Stimulated activated CD4-positive, alpha-beta T cell treated with anti-CD3 and anti-CD28 coated beads, Interleukin-2, amount 100 ng/mL, for 24 hours (primary cell): ENCODE measurements at places on chromosomes 5 and 9.
A peak's percentile ranks its signal among the peaks of the same experiment; 100 is the strongest.

GRCh38 chr5:78569441-78569840, 79.1 kb downstream of the LHFPL2 start:
- DNase-seq = no peak

GRCh38 chr9:35102465-35102768, 514 bp downstream of the STOML2 start:
- DNase-seq = no peak

GRCh38 chr9:108637340-108637739, 218.4 kb downstream of the ACTL7B start:
- DNase-seq = no peak

- no peak for DNase-seq
Observed at GRCh38 chr9:111922324-111923013, 25.9 kb downstream of the UGCG start.

GRCh38 chr9:6924988-6925563, 167.3 kb downstream of the KDM4C start:
- DNase-seq = no peak

DNA sequence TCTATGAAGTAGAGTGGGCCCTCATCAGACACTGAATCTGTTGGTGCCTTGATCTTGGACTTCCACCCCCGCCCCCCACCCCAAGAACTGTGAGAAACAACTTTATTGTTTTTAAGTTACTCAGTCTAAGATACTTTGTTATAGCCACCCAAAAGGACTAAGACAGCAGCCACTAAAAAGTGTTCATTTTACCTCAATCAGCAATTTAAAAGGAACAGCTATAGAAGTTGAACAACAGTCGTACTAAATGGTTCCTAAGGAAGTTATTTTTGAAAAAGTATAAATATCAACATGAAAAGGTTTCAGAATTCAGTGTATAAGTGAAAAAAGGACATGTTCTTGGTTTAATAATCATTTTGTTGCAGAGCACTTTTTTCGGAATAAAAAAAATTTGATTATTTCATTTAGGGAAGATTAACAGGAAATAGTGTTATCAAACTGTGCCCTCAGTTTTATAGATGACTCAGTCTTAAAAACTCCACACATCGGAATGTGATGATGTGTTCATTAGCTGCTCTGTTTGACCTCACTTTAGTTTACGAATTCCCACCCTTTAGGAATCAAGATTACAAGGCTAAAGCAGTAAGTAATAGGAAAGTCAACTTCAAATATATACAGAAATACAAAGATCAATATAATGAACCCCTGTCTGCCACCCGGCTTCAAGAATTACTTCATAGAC, 71.2 kb downstream of the MTAP start:
- DNase-seq = no peak

GRCh38 chr5:107832746-107833145, 162.0 kb upstream of the EFNA5 start:
- DNase-seq = no peak

GRCh38 chr9:132244582-132245455, 83.0 kb downstream of the NTNG2 start:
- DNase-seq = no peak

DNA sequence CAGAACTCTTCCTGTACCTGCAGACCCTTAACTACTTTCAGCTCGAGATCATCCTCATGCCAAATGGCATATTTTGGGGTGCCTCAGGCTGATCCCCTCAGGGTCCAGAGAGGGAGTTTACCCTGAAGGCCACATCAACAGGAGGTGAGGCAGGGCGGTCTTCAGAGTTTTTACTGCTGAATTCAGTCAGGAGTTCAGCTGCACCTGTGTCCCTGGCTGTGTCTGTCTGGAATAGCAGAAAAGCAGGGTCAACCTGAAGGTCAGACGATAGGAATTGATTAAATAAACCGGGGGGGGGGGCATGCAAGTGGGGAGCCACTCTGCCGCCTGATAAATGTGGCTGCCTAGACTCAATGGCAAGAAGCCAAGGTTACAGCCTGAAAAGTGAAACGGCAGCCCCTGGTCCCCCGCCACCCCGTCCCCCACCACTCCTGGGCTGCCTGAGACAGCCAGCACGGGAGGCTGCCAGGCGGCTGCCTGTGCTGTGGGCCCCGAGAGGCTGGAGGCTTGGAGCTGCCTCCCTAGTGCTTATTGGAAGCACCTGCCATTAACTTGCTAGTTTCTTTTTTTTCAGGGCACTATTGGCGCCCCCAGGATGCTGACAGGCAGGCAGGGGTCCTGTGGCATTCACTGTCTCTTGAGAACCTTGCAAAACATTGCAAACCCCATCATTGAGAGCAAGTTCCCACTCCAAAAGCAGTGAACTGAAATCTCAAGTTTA, 182.7 kb upstream of the PPP1R26 start:
- no peak for DNase-seq

- no peak for DNase-seq
Observed at GRCh38 chr9:112496074-112496722, 9.6 kb downstream of the KIAA1958 start.

GRCh38 chr5:34923694-34924461, 5.5 kb upstream of the DNAJC21 start:
- DNase-seq = no peak

- DNase-seq = peak; percentile 6
Observed at GRCh38 chr9:129665814-129666520, 520 bp downstream of the PRRX2 start.

GRCh38 chr5:95626701-95627100, 6.8 kb downstream of the GPR150 start:
- no peak for DNase-seq

DNA sequence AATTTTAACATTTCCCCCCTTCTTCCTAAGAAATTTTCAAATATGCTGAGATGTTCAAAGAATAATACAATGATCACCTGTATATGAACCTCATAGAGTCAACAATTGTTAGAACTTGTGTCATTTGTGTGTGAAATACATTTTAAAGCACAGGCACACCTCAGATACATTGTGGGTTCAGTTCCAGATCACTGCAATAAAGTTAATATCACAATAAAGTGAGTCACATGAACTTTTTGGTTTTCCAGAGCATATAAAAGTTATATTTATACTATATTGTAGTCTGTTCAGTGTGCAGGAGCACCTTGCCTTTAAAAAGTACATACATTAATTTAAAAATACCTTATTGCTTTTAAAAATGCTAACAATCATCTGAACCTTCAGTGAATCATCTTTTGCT, 50.0 kb downstream of the MCCC2 start:
- DNase-seq = no peak

GRCh38 chr5:102850503-102850902, 95.4 kb downstream of the PAM start:
- no peak for DNase-seq

DNA sequence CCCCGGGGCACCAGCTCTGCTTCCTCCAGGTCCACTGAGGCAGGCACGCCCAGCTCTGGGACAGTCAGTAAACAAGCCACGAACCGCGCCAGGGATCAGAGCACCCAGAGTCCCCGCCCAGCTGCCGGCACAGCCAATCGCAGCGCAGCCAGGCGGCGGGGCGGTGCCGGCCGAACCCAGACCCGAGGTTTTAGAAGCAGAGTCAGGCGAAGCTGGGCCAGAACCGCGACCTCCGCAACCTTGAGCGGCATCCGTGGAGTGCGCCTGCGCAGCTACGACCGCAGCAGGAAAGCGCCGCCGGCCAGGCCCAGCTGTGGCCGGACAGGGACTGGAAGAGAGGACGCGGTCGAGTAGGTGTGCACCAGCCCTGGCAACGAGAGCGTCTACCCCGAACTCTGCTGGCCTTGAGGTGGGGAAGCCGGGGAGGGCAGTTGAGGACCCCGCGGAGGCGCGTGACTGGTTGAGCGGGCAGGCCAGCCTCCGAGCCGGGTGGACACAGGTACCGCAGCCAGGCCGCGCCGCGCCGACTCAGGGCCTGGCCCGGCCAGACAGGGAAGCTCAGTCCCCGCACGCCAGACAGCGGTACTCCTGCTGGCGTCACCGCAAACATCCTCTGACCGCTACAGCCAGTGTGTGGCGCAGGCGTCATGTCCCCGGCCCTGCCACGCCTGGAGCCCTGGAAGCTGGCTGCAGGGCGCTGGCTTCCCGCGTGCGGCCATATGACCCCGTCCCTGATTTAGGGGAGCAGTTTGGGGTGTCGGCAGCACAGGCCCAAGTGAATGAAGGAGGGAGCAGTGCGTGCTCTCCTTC, at the start of gene CTSL:
CTSL (plus strand) TSS at position 220 of the 810 bp plus-strand sequence. CDS start 1,485 bp downstream, outside the sequence.
- peak; percentile 65 for DNase-seq

GRCh38 chr5:132394667-132395259, 25.3 kb downstream of the SLC22A5 start:
- no peak for DNase-seq

- DNase-seq = no peak
Observed at GRCh38 chr5:172860520-172861443, 26.7 kb downstream of the ERGIC1 start.

DNA sequence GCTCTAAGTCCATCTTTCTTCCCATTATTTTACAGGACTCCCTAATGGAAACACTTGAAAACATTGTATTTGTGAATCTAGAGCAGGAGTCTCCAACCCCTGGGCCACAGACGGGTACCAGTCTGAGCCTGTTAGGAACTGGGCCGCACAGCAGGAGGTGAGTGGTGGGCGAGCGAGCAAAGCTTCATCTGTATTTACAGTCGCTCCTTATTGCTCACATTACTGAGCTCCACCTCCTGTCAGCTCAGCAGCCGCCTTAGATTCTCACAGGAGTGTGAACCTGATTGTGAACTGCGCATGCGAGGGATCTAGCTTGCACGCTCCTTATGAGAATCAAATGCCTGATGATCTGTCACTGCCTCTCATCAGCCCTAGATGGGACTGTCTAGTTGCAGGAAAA, 111.0 kb downstream of the MED27 start:
- no peak for DNase-seq

DNA sequence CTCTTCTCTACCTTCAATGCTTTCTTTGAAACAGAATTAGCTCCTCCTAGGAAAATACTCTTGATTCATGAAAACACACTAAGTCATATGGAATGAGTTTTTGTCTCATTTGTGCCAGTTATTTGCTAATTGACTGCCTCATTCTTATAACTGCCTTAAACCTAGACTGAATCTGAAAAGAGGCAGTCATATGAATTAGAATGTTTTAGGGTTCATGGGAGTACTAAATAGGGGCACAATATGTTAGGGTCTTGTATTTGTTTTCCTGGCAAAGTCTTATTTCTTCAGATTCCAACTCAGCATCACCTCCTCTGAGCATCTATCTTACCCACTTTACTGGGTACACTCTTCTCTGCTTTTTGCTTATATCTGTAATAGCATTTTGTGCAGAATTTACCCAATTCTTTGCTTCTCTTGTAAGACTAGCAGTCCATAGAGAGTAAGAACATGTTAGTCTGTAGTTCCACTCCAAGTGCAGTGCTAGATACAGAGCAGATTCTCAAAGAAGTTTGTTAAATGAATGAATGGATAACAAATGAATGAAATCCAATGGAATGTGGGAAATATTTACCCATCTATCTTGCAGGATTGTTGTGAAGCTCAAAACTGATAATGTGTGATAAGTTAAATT, 43.9 kb upstream of the ALDH1A1 start:
- no peak for DNase-seq

DNA sequence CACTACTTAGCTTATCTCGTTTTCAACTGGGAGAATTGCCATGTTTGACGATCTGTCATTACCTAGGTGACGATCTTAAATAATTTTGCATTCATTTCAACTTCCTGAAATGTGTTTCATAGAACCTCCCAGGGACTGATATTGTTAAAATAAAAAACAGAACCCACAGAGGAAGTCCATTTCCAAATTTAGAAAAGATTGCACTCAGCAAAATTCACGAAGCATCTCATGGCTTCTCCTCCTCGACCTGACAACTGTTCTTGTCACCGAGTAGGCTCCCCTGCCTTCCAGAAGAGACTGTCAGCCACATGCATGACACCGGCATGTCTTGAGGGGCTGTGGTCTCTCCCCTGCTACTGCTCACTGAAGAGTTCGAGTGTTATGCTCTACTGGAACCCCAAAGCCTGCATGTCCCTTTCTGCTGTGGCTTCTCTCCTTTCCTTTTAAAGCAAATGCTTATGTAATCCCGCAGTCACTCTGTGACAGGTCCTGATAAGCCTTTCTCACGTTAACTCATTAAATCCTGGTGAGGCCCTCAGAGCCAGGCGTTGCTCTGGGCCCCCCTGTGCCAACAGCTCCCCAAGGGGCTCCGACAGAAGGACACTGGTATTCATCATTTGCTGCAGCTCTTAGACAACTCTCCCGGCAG, 26.8 kb upstream of the ANKRD33B start:
- no peak for DNase-seq

DNA sequence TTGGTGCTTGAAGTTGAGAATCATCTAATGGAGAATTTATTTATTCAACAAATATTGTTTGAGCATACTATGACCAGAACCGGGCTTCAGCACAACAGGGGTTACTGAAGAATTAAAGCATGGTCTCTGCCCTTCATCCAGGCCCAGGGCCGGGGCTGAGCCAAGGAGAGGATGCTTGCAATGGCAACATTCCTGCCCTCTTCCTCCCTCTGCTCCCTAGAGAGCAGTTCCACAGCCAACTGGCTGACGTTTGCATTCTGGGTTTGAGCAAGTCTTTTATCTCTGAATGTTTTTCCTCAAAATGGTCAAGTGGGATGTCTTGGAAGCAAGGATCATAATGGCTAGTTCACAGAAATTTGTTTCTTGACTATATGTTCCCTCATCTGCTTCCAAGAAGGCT, 80.7 kb downstream of the GLDC start:
- DNase-seq = no peak

- no peak for DNase-seq
Observed at GRCh38 chr5:61732369-61732768, 400.3 kb downstream of the ZSWIM6 start.

- DNase-seq = no peak
Observed at GRCh38 chr9:132513416-132513815, 69.0 kb upstream of the BARHL1 start.

- no peak for DNase-seq
Observed at GRCh38 chr9:14136047-14136635, 177.8 kb downstream of the NFIB start.
